Fibroblast of lung (primary cell): ENCODE measurements at places on chromosomes 2 and 18. TPM values are rescaled to one million over a fixed set of nuclear protein-coding genes. Genes with fewer than 3 reads are reported as not detected.

DNA sequence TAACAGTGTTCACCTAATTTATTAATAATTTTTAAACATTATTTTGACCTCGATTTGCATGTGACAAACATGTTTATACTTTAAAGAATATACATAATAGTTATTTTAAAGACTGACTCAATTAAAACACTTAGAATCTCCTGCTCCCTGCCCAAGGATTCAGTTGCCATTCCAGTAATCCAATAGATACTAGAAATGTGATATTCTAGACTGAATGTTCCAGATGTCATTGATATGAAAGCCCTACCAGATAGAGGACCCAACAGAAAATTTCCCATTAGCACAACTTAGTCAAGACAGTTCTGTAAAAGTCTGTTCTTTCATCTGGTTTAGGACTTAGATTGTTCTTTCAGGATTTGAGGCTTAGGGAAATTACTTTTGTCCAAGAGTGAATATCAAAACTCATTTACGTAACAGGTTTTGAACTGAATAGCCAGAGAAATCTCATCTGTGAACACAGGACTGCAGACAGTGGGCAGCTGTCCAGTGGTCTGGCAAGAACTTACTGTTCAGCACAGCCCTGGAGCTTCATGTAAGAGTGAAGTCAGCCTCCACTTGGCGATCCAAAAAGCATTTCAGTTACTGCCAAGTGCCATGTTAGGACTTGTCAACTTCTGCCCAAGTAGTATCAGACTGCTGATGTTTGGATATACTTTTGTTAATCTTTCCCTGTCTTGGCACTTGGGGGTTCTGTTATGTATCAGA lies 77.5 kb downstream of the OSBPL6 start:
- H3K36me3 ChIP-seq: no peaks in the 10 kb centered on the region
- H3K27ac ChIP-seq: no peak overlapping the region
- peak; percentile 83 for DNase-seq
- no peak overlapping the region for H3K4me3 ChIP-seq

- H3K4me3 ChIP-seq: no peak overlapping the region
- H3K27ac ChIP-seq: no peak overlapping the region
- no peak for DNase-seq
Observed at GRCh38 chr2:241163601-241164118, 13.4 kb downstream of the PPP1R7 start.

- no peaks in the 10 kb centered on the region for H3K36me3 ChIP-seq
- no peaks in the 10 kb centered on the region for H3K27me3 ChIP-seq
- peaks cover 10% of the 10 kb centered on the region for H3K4me1 ChIP-seq
- no peak for DNase-seq
Observed at GRCh38 chr2:45841752-45842407, 190.4 kb downstream of the PRKCE start.

Gene ALPG
- total RNA-seq: not detected in 2 replicates

DNA sequence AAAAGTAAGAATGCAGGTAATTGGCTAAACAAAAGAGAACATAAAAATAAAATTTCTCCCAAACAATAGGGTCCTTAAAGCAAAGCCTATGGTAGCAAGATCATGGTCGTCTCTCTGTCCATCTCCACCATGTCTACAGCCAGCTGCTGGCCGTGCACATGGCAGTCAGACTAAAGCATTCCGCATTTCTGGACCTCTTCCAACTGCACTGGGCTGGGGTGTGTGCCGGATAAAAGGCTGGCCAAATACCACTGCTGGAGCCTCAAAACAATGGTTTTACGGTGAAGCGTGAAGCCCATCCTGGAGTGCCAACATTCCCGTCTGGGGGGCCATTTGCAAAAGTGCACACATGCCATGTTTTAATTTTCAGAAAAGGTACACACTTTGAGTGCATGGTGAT lies 74.8 kb upstream of the PIEZO2 start:
- H3K4me3 ChIP-seq: no peak overlapping the region
- no peaks in the 10 kb centered on the region for H3K27me3 ChIP-seq
- H3K4me1 ChIP-seq: no peaks in the 10 kb centered on the region
- no peak overlapping the region for H3K27ac ChIP-seq
- no peak for DNase-seq
- no peaks in the 10 kb centered on the region for H3K36me3 ChIP-seq

DNA sequence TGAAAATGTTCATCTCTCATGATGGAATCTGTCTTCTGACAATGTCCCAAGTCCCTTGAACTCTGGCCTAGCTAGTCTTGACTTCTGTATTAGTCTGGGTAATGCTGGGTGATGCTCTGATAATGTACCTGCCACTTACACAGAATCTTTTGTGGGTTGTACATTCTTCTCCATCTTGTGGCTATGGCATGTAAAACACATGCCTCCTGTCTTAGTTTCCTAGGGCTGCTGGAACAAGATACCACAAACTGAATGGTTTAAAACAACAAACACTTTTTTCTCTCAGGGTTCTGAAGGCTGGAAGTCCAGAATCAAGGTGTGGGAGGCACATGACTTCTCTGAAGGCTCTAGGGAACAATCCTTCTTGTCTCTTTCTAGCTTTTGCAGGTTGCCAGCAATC lies 57.1 kb downstream of the RAPGEF4 start:
- no peak overlapping the region for H3K27ac ChIP-seq
- peak; percentile 17 for DNase-seq
- no peaks in the 10 kb centered on the region for H3K27me3 ChIP-seq
- no peaks in the 10 kb centered on the region for H3K36me3 ChIP-seq
- no peaks in the 10 kb centered on the region for H3K4me1 ChIP-seq

Gene DYNAP
- total RNA-seq: not detected in 2 replicates

Gene OR6B3
- not detected in 2 replicates for total RNA-seq

DNA sequence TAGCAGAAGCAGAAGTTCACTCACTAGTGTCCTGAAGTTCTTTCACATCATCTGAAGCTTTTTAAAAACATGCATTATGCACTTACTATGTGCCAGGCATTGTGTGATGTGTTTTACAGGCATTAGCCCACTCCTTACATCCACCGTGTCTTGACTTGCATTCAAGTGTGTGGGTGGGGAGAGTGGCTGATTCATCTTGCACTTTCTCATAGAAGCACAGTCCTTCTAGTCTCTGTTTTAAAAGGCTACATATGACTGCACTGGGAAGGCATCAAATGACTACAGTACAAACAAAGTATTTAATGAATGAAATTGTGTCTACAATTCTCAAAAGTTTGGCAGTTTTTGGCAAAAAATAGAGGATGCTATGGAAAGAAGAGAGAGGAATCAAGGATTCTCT lies 21.6 kb upstream of the DSC3 start:
- H3K27me3 ChIP-seq: no peaks in the 10 kb centered on the region
- no peaks in the 10 kb centered on the region for H3K4me1 ChIP-seq
- H3K36me3 ChIP-seq: no peaks in the 10 kb centered on the region
- H3K4me3 ChIP-seq: no peak overlapping the region
- no peak overlapping the region for H3K27ac ChIP-seq

Gene GPR155
- total RNA-seq: 4.4 and 6.4 TPM in 2 replicates

DNA sequence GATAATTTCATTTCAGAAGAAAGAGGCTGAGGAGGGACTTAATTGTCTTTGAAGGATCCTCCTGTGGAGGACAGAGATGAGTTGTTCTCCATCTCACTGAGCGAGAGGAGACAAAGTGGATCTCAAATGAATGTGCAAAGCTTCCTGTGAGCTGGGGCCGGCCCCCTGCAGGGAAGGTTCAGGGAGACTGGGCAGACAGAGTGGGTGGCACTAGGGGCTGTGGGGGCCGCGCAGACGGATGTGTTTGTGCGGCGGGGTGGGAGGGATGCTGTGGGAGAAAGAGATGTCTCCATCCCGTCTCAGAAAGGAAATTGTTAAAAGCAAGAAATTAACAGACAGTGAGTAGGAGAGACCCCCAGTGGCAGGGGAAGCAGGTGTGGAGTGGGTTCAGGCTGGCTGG lies 29.1 kb downstream of the KLHL29 start:
- H3K4me3 ChIP-seq: no peak overlapping the region
- peaks cover 1% of the 10 kb centered on the region for H3K36me3 ChIP-seq
- DNase-seq: no peak
- no peak overlapping the region for H3K27ac ChIP-seq

Gene C2orf49
- 23.4 and 28.4 TPM in 2 replicates for total RNA-seq

Gene ARHGAP25
- total RNA-seq: 3.1 and 5.8 TPM in 2 replicates

DNA sequence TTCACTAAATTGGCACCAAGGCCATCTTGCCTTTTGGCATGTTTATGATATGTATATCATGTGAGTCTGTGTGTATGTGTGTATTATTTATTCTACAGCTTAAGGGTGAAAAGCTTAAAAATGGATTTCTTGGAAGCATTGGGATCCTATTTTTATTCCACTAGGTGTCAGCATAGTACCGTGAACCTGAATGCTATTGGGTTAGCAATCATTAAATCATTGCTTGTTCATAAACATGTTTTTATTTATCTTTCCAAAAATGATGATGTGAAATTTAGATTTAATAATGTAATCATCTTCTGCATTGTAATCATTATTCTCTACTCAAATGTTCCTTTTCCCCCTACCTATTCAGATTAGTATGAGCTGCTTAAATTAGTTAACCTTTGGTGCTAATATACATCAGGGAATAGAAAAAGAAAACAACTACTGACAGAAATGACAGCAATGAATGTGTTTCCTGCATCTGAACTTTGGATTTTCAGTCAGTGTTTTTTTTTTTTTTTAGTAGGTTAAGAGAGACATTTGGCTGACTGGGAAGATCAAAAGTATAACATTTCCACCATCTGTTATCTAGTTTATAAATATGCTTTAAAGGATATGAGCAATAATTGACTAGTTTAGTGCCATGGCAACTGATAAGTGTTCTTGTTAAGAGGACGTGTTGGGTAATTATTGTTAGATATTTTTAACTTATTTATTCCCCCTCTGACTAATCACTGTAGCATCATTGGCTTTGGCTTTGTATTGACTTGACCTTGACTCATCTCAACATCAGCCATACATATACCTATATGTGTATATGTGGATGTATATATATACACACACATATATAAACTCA lies 14.1 kb upstream of the ZSWIM2 start:
- H3K27ac ChIP-seq: no peak overlapping the region
- no peaks in the 10 kb centered on the region for H3K4me1 ChIP-seq
- no peaks in the 10 kb centered on the region for H3K36me3 ChIP-seq
- H3K27me3 ChIP-seq: no peaks in the 10 kb centered on the region
- no peak overlapping the region for H3K4me3 ChIP-seq
- DNase-seq: peak; percentile 72

DNA sequence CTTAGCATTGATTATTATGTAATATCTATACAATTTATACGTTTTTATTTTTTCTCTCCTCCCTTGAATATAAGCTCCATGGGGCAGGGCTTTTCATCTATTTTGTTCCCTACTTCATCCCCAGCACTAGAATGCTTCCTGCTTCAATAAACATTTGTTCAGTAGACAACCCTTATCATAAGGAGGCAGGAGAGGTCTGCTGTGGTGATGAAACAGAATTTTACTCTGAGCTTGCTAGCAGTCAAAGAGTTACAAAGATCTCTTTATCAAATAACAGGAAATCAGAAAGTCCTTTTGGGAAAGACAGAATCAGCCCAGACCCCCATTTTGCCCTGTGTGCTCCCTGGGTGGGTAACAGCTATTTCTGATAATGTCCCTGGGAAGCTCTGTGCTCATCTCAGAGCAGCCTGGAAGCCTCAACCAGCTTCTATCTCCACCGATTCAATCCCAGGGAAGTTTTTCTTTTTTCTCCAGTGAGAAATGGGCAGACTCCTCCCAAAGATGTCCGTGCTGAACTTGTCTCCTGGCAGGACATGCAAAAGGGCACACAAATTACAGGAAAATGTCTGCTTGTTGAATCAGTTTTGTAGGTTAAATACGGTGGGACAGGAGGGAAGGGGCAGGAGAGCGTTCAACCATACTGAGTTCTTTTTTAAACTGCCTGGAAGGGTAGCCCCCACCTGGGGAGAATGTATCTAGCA lies 84.7 kb upstream of the PKDCC start:
- H3K4me1 ChIP-seq: peaks cover 6% of the 10 kb centered on the region
- peaks cover 25% of the 10 kb centered on the region for H3K27me3 ChIP-seq
- no peak overlapping the region for H3K27ac ChIP-seq
- no peak for DNase-seq
- no peaks in the 10 kb centered on the region for H3K36me3 ChIP-seq

DNA sequence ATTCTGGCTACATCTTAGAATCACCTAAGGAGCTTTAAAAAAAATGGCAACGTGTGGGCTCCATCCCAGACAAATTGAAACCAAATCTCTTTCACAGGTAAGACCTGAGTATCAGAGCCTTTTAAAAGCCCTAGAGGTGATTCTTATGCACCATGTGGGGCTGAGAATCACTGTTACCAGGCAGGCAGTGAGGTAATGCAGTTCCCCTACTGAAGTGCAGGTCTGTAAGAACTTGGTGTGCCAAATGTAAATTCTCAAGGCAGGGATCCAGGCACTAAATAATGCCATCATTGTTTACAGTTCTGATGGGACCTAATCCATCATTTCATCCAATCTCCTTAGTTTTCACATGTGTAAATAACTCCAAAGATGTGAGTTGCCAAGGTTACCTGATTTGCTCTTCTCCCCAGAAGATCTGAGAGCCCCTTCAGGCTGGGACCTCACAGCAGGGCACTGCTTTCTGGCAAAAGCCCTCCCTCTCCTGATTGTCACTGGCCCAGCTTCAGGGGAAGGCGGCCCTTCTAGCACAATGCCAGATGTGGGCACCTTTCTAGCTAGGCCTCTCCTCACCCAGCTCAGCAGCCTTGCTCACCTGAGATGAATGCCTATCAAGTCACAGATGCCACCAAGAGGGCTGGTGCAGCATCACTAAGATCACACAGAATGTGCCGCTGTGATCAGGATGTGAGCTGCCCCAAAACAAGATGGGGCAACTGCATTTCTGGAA lies 73.6 kb upstream of the RGPD5 start:
- H3K4me1 ChIP-seq: no peaks in the 10 kb centered on the region
- DNase-seq: no peak
- no peak overlapping the region for H3K27ac ChIP-seq
- H3K36me3 ChIP-seq: no peaks in the 10 kb centered on the region
- H3K27me3 ChIP-seq: peaks cover 12% of the 10 kb centered on the region

Gene SALL3
- total RNA-seq: not detected in 2 replicates

DNA sequence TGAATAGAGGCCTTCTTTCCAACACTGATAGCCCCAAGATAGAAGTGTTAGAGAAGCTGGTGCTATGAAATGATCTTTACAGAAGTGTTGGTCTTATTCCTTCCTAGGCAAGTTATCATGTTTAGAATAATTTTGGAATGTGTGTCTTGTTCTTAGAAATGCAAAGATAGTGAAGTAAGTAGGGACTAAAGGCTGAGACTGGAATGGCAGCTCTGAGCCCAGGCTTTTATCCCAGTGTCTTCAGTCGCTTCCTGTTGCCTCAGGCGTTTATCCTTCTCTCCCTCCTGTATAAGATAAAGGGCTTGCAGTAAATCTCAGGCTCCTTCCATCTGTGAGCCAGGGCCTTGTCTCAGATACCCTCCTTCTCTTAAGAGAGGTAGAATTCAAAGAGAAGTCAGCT lies 218.1 kb downstream of the TPGS2 start:
- no peaks in the 10 kb centered on the region for H3K36me3 ChIP-seq
- DNase-seq: no peak
- H3K27me3 ChIP-seq: no peaks in the 10 kb centered on the region
- no peaks in the 10 kb centered on the region for H3K4me1 ChIP-seq
- H3K4me3 ChIP-seq: no peak overlapping the region

DNA sequence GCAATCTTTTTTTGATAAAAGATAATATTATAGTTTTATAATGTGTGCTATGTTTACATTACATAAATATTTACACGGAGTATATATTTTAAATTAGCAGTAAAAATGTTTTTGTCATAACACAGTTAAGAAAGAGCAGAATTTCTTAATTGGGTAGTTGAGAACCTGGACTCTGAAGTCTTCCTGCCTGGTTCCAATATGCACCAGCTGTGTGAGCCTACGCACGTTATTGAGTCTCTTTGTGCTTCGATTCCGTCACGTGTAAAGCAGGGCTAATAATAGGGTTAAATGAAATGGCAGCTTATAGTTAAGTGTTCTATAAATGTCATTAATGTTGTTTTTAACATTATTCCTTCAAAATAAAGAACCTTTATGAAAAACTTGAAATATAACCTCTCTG lies 1.2 kb upstream of the CCDC88A start:
- H3K4me1 ChIP-seq: peaks cover 6% of the 10 kb centered on the region
- H3K4me3 ChIP-seq: no peak overlapping the region
- no peaks in the 10 kb centered on the region for H3K36me3 ChIP-seq
